ENCODE measurements at places on chromosomes 7 and 10.

- no peak for DNase-seq
These were observed 55.2 kb upstream of the FAM133B start for GRCh38 chr7:92645114-92646061.

DNA sequence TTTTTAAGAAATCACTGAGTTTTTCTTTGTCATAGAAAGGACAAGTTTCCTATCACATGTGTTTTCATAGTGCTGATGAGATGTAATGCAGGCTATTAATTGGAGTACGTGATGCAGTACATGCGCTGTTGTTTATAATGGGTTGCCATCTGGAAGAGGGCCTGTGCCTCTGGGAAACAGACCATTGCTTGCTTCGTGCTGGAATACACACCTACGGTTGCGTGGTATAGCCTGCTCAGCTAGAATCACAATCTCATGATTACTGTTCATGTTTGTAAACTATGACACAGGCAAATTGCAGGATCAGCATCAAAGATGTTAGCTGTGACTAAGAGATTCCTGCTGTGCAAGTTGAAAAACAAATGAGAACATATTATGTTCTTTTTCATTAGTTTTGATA lies 107.2 kb upstream of the STEAP1B start:
- DNase-seq, result no peak

GRCh38 chr10:92111336-92111939 lies 179.4 kb downstream of the CPEB3 start:
- DNase-seq, result no peak

- no peak for DNase-seq
These were observed 15.8 kb downstream of the TSPAN33 start for GRCh38 chr7:129160161-129160905.

GRCh38 chr10:13502380-13502779 lies 26.4 kb downstream of the BEND7 start:
- DNase-seq, result no peak

DNA sequence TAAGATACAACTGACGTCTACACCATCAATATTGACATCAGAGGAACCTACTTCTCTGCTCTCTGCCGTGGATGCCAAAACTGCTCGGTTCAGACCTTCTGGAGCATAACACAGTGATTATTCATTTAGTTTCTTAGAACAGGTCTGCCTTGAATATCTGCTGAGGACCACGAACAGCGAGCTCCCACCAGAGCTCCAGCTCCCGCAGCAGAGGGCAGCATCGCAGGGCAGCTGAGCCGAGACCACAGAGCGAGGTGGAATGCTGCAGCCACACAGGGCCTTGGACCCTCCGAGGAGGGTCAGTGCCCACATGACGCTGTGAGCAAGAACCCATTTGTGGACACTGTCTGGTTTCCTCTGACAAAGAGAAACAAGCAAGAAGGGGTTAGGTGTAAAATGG lies 6.8 kb downstream of the VIPR2 start:
- no peak for DNase-seq

DNA sequence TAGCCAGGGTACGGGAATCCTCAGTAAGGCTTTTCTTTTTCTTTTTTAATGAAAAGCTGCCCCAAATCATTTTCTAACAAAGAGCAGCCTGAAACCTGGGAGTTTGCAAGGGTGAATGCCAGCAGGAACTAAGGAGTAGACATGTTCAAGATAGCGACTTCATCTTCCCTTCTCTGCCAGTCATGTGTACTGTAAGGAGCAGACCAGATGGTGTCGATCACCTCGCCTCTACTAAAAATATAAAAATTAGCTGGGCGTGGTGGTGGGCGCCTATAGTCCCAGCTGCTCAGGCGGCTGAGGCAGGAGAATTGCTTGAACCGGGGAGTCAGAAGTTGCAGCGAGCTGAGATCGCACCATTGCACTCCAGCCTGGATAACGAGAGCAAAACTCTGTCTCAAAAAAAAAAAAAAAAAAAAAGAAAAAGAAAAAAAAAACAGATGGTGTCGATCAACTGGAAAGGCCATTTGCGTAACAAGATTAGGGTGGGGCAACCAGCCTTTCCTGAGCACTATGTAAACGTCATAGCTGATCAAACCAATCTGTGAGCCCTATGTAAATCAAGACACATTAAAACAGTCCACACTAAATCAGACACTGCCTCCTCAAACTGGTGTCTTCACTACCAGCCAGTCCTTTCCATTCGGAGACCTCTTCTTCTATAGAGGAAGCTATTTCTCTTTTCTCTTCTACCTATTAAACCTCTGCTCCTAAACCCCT lies 33.8 kb downstream of the NOLC1 start:
- no peak for DNase-seq

DNA sequence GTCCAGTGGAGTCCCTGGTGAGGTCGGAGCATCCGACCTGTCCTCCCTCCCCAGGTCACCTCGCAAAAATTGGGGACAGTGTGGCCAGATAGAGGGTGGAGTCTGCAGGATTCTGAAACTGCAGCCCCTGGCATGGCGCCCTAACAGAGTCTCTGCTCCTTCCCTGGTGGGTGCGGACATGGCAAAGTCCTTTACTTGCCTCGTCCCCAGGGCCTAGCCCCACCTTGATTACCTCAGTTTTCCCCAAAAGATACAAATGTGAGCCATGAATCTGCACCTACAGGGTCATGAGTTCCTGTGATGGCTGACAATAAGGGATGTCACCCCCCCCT lies 47.7 kb downstream of the NPVF start:
- DNase-seq, result no peak

DNA sequence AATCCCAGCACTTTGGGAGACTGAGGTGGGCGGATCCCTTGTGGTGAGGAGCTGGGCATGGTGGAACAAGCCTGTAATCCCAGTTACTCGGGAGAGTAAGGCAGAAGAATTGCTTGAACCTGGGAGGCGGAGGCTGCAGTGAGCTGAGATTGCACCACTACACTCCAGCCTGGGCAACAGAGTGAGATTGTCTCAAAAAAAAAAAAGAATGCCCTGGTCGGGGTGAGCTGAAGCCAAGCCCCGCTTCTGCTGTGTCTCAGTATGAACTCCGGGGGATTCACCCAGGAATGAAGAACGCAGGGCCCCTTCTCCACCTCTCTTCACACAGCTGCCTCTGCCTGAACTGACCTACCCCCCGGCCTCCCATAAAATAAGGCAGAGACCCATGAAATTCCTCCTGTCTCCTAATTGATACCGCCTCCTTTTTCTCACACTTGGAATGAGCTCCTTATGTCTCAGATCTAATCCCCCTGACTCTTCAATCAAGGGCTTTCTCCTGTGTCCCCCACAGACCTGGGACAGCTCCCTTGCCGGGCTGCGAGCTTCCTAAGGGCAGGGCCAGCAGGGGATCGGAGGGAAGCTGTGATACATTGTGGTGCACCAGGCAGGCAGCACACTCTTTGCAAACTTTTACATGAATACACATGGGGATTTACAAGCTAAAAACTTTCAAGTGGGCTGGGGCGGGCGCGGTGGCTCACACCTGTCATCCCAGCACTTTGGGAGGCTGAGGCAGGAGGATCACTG lies 911 bp upstream of the ZP3 start:
- no peak for DNase-seq
